ENCODE measurements at places on chromosomes 6 and 20.

DNA sequence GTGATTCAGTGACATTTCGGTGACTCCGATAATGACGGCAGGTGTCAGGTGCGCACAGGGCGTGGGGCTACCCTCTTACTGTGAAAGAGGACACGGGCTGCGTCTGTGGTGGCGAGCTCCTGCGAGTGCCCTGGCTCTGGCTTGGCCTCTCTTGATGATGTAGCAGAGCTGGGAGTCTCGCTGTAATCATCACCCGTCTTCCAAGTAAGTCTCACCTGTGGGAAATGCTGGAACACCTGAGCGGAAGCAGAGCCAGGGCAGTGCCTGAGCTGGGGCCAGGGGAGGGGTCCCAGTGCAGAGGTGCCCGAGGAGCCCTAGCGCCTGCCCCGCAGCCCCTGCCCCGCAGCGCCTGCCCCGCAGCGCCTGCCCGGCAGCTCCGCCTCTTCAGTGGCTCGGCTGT, 4.8 kb downstream of the OSBPL2 start:
- DNase-seq, result no peak

- DNase-seq, result no peak
Observed at GRCh38 chr20:497979-498378, 35.6 kb upstream of the TBC1D20 start.

DNA sequence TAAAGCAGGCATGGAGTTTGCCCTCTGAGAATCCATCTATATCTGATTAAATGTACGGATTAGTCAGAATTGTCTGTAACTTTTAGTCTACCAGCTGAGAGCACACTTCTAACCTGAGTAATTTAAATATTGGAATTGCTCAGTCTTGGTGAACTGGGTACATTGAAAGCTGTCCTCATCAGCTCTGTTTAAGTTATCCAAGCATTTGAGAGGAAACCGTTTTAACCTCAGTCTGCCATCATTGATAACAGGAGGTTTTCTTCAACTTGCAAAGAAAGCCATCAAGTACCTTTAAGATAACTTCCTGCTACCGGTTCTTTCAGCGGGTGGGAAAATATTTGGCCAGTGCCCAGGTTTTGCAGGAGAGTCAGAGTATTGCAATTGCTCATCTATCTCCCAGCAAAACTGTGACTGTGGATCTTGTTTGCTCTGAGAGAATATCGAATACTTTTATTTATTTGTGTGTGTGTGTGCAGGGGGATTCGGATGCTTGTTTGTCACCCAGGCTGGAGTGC, 31.1 kb upstream of the F13A1 start:
- DNase-seq, result no peak

GRCh38 chr6:137884149-137884909, 17.3 kb downstream of the TNFAIP3 start:
- no peak for DNase-seq

DNA sequence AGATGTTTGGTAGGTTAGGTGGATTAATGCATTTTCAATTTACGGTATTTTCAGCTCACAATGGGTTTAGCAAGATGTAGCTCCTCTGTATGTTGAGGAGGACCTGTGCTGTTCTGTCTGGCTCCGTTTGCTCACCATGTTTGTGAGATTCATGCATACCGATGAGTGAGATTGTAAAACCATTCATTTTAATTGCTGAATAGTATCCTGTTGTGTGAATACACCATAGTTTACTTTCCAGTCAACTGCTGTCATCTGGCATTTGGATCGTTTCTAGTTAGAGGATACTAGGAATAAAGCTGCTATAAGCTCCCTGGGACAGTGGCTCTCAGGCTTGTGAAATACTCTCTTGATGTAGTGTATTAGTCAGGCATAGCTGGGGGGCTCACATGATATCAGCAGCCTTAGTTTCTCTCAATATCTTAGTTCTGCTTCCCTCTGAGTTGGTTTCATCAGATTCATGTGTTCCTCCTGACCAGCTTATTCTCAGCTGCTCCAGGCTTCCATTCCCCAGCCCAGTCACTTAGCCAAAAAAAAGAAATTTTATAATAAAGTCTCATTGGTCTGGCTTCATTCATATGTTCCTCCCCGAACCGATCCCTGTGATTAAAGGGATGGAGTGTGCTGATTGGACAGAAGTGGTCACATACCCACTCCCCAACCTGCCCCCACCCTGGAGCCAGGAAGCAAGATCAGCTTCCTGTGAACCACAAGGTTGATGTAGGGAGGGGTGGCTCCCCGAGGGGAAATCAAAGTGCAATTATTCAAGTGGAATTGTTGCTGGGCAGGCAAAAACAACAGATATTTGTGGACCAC, 10.9 kb upstream of the B4GALT5 start:
- no peak for DNase-seq

DNA sequence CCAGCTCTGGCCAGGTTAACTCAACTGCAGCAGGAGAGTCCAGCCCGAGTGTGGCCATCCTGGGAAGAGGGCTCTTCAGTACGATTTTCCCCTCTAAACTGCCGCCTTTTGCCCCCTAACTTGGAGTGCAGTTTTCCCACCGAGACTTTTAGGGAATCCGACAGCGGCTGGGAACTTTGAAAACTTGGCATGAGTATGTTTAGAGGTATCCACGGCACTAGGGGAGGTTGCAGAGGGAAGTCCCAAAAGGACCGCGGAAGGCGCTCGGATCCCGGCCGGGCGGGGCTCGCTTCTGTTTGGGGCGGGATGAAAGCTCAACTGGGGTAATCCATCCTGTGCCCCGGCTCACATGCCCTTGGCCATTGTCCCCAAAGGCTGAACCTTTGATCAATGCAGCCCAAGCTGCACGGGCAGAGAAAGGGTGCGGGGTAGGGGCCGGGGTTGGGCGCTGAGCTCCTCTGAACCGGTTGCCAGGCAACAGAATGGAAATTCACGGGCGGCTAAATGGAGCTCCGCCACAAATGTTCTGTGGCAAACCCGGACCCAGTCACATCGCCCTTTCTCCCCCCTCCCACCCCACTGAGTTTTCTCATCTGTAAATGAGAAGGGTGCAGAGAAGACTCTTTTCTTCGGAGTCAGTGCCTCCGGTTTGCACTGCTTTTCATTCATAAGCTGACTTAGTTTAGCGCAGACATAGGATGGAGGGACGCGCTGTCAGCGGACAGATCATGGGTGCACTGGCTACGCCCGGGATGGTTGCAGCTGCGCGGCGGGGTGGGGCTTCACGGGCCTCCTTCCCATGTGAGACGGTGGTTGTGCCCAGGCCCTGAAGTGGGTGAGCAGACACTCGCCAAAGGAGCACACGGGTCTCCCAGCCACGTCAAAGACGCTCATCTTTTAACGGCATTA, 2.3 kb downstream of the BMP6 start:
- no peak for DNase-seq

DNA sequence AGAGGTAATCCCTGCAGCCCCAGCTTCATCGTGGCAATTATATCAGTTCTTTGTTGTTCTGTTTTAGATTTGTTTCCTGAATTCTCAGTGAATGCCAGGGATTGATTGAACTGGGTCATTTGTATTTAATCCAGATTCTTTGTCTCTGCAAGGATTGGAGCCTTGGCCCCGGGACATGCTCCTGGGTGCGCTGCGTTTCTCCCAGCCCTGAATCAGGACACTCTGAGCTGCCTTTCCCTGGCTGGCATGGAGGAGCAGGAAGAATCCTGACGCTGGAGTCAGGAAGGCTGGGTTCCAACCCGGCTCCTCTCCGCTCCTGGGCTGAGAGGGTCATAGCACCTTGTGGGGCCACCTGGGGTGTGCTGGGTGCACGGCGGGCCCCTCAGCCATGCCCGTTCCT, 545.6 kb downstream of the QKI start:
- no peak for DNase-seq
